ENCODE measurements at places on chromosomes 2 and 18. TPM values are rescaled to one million over a fixed set of nuclear protein-coding genes. Genes with fewer than 3 reads are reported as not detected.
A peak's percentile ranks its signal among the peaks of the same experiment; 100 is the strongest.

The UNC80 gene
- 0.25 TPM for total RNA-seq

GRCh38 chr2:28824207-28824606 lies 13.6 kb downstream of the SPDYA start:
- DNase-seq: no peak

- no peak for DNase-seq
These were observed 1548.1 kb upstream of the ZEB2 start for GRCh38 chr2:146068051-146068450.

The ANKRD62 gene
- total RNA-seq: 1.2 TPM

The SPEG gene
- total RNA-seq: 28.2 TPM

The ATP6V1B1 gene
- total RNA-seq: not detected

- peak; percentile 7 for DNase-seq
These were observed 30.1 kb downstream of the FHOD3 start for GRCh38 chr18:36327352-36328316.

DNA sequence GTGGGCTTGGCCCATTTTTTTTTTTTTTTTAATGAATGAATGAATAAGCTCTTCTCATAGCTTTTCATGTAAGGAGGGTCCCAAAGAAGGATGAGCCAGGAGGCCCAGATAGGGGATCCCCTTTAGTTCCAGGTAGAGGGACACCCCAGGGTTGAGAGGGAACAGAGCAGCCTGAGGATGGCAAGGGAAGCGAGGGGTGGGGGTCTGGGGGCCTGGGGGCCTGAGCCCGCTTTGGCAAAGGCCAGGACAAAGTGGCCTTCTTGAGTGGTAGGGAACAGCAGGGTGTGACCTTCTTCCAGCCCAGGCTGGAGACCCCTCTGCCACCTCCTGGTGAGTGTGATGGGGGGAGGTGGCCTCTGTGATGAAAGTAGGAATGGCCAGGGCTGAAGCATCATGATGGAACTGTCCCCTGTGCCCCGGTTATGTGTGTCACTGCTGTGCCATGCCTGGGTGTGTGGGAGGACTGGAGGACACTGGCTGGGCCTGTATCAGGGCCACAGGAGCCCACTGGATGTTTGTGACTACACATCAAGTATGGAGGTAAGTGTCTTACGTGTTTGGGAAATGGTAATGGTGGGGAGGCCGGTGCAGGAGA lies 263.5 kb upstream of the HDAC4 start:
- peak; percentile 60 for DNase-seq

- DNase-seq: no peak
These were observed 155.4 kb downstream of the MAP2 start for GRCh38 chr2:209579230-209579749.

GRCh38 chr2:117618607-117619006 lies 195.9 kb upstream of the DDX18 start:
- DNase-seq: no peak

The SCN9A gene
- 4.9 TPM for total RNA-seq

Measured in vagina (tissue), 2 donors.